ENCODE measurements at places on chromosomes 13 and 19.

GRCh38 chr19:54352546-54352945 is 12.2 kb downstream of the LAIR1 start:
- no peak for DNase-seq

- DNase-seq = no peak
Observed at GRCh38 chr13:66803808-66804456, 426.2 kb downstream of the PCDH9 start.

DNA sequence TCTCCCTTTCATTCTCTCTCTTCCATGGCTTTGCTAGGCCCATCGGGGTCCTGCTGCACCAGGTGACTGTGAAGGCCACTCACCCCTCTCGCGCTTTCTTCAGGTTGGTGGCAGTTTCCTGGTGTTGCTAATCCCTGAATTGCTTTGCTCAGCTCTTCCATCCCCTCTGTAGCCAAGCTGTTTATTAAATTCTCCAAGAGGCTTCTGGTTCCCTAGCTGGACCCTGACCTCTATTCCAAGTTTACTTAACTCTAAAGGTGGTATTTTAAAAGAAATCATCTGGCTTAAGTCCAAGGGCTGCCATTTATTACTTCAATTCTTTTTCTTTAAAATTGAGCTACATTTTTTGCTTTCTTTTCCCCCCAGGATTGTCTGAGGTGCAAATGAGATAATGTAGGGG is 32.7 kb upstream of the MICU2 start:
- DNase-seq = no peak

DNA sequence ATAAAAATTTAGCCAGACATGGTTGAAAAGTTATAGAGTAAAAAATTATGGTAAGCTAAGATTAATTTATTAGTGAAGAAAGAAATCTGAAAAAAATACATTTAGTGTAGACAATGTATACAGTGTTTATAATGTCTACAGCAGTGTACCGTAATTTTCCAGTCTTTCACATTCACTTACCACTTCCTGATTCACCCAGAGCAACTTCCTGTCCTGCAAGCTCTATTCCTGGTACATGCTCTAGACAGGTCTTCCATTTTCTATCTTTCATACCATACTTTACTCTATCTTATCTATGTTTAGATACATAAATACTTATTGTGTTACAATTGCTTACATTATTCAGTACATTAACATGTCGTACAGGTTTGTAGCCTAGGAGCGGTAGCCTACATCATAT is 1387.8 kb upstream of the ATXN8OS start:
- DNase-seq = no peak

DNA sequence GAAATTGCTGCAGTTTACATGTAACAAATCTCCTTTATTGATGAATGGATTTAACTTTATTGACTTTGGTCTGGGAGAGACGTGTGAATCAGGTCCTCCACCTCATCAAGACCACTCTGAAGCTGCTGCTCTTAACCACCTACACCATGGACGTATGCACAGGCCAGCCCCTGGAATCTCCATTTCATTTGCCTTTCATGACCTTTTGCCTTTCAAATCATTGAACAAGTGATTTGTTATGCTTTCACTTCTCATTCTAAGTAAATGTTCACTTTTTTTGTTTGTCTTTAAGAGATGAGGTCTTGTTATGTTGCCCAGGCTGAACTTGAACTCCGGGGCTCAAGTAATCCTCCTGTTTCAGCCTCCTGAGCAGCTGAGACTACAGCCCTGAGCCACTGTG is 240.0 kb upstream of the SERP2 start:
- DNase-seq = no peak

DNA sequence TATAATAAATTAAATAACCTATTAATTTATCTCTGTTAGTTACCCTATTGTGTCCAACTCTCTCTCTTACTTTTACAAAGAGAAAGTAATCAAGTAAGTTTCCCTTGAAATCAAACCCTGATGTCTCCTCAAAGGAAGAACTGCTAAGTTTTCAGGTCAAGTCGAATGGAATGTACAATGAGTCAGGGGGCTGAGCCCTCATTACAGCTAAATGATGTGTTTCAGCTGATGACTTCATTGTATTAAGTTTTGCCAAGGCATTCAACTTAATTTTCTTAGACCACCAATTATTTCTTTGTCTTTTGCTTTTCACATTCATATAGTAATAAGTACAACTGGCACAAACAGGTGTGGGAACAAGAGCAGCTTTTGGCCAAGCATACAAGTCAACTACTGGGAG is 54.7 kb upstream of the DCT start:
- DNase-seq = no peak

GRCh38 chr19:56613639-56614038 is 18.5 kb downstream of the ZNF71 start:
- no peak for DNase-seq

- DNase-seq = no peak
Observed at GRCh38 chr13:60590800-60591747, 194.1 kb downstream of the TDRD3 start.

DNA sequence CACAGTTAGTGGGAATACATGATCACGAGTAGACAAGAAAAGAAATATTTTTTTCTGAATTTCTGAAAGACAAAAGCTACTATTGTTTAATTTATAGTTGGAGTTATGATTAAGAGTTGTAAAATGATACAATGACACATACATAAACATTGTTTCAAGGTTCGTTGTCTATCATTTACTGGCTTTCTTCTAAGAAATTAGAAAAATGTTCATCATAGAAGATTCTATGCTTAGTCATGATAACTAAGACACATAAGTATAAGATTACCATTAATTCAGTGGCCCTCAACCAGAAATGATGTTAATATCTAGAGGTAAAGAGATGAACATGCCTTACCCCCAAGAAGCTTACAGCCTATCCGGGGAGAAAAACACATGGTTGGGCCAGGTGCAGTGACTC is 1832.8 kb upstream of the PRR20A start:
- no peak for DNase-seq

- DNase-seq = no peak
Observed at GRCh38 chr13:27827646-27828045, 35.4 kb downstream of the GSX1 start.
